ENCODE measurements at places on chromosomes 7 and 10.

- DNase-seq: no peak
Observed at GRCh38 chr10:122307669-122308416, 36.7 kb downstream of the BTBD16 start.

GRCh38 chr7:128728598-128728997 lies 10.6 kb upstream of the CALU start:
- peak; percentile 38 for DNase-seq

GRCh38 chr7:93889261-93889660 lies 1.3 kb downstream of the TFPI2 start:
- DNase-seq: no peak

DNA sequence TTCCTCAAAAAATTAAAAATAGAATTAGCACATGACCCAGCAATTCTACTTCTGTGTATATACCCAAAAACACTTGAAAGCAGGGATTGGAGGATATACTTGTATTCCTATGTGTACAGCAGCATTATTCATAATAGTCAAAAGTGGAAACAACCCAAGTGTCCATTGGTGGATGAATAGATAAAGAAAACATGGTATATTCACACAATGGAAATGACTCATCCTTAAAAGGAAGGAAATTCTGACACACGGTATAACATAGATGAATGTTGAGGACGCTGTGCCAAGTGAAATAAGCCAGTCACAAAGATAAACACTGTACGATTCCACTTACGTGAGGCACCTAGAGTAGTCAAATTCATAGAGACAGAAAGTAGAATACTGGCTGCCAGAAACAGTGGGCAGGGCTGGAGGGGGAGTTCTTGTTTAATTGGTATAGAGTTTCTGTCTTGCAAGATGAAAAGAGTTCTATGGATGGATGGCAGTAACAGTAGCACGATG lies 26.6 kb upstream of the KAT6B start:
- no peak for DNase-seq

- no peak for DNase-seq
Observed at GRCh38 chr7:133662276-133662675, 409.4 kb downstream of the EXOC4 start.

DNA sequence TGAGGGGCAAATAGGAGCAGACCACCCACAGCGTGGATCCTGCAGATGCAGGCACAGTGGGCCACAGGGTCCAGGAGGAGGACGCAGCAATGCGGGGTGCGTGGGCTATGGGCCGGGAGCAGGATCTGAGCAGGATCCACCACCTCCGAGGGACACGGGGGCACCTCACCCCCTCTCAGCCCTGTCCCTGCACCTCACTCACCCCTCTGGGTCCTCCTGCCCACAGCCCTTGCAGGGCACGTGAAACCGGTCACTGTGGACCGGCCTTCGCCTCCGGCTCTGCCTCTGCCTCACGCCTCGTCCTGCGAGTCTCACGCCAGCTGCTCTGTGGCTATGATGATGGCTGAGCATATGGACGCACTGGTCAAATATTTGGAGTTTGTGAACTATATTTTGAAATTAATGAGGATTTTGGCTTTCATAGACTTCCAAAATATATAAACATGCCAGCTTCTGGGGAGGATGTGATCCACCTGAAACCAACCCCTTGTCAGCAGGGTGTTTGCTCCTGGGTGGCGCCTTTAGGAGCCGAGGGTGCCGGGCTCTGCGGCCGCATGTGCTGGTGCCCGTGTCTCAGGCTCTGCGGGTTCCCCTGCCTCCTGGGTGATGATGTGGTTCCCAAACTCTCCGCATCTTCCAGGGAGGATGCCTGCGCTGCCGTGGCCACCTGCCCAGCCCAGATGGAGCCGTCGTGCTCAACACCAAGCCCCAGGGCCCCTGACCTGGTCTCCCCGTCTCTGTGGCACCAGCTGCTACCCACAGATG lies 11.3 kb upstream of the ADGRA1 start:
- no peak for DNase-seq

- DNase-seq: no peak
Observed at GRCh38 chr7:38862666-38863065, 46.3 kb downstream of the VPS41 start.
